ENCODE measurements at places on chromosomes 7 and 10.

GRCh38 chr10:131223422-131223821 lies 88.1 kb downstream of the TCERG1L start:
- DNase-seq = no peak

DNA sequence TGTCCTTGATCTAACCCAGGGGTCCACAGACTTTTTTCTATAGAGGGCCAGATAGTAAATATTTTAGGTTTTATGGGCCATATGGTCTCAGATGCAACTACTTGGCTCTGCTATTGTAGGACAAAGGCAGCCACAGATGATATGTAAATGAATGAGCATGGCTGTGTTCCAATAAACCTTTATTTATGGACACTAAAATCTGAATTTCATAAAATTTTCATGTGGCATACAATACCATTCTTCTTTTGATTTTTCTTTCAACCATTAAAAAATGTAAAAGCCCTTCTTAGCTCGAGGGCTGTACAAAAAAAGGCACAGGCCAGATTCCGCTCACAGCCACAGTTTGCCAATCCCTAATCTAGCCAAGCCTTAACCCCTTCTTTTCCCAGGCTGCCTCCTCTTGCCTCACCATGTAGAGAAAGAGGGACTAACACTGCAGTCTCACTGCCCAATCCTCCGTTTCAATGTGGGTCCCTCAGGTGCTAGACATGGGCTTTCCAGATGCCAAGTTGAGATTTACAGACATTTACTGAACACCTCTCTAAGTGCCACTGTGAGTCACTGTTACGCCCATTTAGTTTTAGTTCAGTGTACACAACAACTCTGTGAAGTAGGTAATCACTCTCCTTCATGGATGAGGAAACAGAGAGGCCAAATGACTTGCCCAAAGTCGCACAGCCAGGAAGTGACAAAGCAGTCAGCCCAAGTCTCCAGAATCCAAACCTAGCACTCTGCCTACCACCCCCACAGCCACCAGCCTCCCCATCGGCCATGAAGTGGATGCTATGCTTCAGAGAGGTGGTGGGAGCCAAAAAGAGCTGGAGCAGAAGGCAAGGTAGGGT lies 132.6 kb upstream of the PDLIM1 start:
- DNase-seq = no peak

DNA sequence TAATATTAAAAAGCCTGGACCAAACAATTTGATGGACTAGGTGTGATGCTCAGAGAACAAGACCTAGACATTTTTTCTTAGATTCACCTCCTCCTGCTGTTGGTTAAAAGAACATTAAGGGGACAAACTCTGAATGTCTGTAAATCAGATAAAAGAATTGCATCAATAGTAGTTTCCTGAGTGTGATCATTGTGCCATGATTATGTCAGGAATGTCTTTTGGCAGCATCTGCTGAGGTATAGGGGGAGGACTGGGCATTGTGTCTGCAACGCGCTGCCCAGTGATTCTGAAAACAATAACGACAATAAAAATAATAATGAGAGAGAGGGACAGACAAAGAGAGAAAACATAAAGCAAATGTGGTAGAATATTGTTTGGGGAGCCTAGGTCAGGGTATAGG lies 6.9 kb downstream of the C7orf57 start:
- no peak for DNase-seq

DNA sequence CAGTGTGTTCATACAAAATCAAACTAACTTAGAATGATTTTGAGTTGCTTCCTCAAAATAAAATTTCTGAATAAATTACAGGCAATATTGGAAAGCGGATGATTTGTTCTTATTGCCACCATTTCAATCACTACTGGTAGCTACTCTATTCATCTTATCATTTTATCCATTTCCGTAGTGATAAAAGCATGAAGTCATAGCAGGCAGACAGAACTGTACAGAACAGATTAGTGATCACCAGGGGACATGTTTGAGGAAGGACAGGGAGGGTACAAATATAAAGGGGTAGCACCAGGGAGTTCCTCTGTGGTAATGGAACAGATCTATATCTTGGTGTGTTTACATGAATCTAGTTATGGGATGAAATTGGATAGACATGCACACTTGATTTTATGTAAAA lies 138.5 kb downstream of the WNT2 start:
- no peak for DNase-seq

GRCh38 chr7:80443325-80443724 lies 68.5 kb downstream of the GNAT3 start:
- no peak for DNase-seq

DNA sequence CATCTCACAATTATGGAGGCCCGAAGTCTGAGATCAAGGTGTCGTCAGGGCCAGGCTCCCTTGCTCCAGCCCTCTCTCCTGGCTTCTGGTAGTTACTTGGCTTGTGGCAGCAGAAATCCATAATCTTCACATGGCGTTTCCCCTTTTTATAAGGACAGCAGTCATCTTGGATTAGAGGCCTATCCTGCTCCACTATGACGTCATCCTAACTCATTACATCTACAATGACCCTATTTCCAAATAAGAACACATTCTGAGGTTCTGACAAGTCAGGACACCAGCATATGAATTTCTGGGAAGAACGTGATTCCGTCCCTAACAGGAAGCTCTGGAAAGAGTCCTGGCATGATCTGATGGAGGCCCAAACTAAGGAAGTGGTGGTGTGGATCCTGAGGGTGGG lies 35.8 kb downstream of the NEUROG3 start:
- DNase-seq = no peak

GRCh38 chr7:4667776-4668509 lies 14.2 kb upstream of the FOXK1 start:
- DNase-seq = no peak

DNA sequence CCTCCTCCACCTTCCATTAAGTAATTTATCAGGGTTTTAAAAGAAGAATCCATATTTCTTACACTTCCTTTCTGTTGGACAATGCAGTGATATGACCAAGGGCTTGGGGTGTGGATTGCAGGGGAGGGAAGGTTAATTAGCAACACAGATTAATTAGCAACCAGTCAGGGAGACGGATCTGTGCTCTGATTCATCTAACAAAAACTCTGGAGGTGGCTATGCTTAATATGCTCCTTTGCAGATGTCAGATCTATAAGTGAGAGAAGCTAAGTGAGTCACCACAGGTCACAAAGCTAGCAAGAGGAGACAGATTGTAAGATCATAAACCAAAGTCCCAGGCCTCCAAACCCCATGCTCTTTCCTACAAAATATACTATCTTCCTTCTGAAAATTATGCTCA lies 178.8 kb upstream of the ITGB1 start:
- no peak for DNase-seq

GRCh38 chr7:106823631-106824030 lies 41.5 kb upstream of the PIK3CG start:
- DNase-seq = no peak

DNA sequence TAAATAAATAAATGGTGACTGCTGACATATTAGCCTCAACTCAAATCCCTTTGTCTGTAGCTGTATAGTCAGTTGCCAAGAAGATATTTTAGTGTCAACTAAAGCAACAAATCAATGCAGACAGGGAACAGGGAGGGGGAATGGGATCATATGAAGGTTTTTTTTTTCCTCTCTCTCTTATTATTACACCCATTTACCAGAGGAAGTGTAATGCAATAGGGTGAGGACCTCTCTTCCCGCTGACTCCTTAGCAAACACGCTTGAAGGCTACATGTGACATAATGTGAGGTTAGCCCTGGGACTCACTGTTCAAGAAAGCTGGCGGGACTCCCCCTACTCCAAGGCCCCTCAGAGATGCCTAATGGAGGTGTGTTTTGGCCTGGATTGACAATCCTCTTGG lies 88.2 kb downstream of the CHRM2 start:
- no peak for DNase-seq

GRCh38 chr7:89072081-89072480 lies 276.5 kb upstream of the TEX47 start:
- DNase-seq = no peak

DNA sequence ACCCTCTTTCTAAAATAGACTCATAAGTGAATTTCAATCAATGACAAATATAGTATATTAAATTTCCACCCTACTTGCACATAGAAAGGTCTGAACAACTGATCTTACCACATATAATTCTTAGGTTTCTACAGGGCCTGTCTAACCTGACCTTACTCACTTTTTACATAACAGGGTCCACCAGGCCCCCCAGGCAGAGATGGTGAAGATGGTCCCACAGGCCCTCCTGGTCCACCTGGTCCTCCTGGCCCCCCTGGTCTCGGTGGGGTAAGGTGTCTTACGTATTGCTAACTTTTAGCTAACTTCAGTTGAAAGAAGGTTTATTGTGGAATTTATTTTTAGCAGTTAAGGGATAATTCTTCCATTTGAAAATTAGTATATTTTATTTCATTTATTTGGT lies 5.3 kb downstream of the COL1A2 start:
- no peak for DNase-seq

GRCh38 chr7:94890216-94890615 lies 17.2 kb upstream of the PPP1R9A start:
- DNase-seq = no peak

DNA sequence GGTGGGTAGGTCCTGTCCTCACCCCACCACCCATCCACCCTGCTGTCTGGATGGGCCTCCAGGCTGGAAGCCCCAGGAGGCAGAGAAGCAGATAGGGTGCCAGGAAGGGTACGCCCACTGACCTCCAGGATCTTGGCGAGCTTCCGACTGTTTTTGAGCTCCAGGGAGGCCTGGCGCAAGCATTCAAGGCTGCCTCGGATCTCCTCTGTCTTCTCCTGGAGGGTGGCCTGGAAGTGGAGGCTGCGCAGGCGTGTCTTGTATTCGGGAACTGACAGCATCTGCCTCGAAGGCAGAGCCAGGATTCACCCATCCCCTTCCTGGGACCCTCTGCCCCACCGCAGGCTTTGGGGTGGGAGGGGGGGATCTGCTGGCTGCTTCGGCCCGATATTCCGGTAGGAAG lies 48.4 kb downstream of the GRID2IP start:
- DNase-seq = no peak

GRCh38 chr10:129203819-129204218 lies 263.2 kb upstream of the MGMT start:
- DNase-seq = no peak

GRCh38 chr10:59944339-59944935 lies 38.1 kb upstream of the CCDC6 start:
- no peak for DNase-seq

- DNase-seq = no peak
These were observed 144.9 kb downstream of the SH3PXD2A start for GRCh38 chr10:103710490-103710889.

- DNase-seq = no peak
These were observed 19.6 kb upstream of the GPR37 start for GRCh38 chr7:124784879-124785818.

- DNase-seq = no peak
These were observed 180.9 kb downstream of the JCAD start for GRCh38 chr10:29878492-29878891.

DNA sequence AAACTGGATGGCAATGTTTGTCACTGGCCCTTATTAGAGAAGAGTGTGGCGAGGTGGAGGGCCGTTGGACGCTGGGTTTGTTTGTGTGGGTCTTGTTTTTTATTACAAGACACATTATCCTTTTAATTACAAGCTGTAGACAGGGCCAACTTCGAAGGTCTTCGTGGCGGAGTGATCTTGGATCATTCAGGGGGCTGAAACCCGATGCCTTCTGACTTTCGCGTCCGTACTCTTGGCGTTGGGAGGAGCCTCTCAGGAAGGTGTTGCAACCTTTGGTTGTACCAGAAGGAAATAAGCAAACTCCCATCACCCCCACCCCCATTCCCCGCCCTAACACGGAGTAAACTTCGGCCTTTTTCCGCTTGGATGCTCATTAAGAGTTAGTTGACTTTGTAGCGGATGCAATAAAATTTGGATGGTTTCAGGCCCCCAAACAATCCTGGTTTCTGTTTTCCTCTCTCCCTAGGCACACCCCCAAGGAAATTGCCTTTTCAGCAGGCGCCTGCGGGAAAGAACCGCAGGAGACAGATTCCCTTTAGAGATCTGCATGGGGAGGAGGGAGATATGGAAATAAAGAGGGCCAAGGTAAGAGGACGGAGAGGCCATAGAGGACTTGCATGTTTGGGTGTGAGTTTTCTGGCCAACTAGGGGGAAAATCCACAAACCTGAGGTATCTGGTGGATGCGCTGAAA lies 294.5 kb upstream of the NFE2L3 start:
- no peak for DNase-seq

DNA sequence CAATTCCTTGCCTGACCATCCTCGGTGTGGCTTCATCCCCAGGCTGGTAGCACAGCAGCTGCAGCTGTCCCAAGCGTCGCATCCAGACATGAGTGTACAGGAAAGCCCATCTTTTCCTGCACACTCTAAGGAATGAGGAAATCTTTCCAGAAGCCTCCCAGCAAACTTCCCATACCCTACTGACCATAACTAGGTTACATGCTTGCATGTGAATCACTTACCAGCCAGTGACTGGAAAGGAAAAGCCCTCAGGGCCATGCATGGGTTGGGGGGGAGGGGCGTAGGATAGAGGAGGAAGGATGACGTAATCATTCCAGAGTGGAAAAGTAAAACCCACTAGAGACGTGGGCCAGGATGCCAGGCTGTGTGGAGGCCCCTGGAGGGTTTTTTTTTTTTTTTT lies 18.9 kb upstream of the ZNF212 start:
- DNase-seq = no peak

- no peak for DNase-seq
These were observed 114.0 kb downstream of the BMPER start for GRCh38 chr7:34019301-34019790.

DNA sequence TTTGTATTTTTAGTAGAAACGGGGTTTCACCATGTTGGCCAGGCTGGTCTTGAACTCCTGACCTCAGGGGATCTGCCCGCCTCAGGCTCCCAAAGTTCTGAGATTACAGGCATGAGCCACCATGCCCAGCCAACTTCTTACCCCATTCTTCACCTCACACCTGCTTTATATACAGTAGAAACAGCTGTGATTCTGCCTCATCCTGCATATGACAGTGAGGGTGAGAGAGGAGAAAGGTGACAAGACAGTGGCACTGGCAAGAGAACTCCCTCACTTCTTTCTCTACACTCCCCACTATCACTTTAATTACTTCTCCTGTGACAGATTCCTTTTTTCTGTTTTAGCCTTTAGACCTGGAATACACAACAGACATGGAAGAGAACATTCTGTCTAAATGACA lies 61.8 kb upstream of the CAPZA2 start:
- DNase-seq = no peak

DNA sequence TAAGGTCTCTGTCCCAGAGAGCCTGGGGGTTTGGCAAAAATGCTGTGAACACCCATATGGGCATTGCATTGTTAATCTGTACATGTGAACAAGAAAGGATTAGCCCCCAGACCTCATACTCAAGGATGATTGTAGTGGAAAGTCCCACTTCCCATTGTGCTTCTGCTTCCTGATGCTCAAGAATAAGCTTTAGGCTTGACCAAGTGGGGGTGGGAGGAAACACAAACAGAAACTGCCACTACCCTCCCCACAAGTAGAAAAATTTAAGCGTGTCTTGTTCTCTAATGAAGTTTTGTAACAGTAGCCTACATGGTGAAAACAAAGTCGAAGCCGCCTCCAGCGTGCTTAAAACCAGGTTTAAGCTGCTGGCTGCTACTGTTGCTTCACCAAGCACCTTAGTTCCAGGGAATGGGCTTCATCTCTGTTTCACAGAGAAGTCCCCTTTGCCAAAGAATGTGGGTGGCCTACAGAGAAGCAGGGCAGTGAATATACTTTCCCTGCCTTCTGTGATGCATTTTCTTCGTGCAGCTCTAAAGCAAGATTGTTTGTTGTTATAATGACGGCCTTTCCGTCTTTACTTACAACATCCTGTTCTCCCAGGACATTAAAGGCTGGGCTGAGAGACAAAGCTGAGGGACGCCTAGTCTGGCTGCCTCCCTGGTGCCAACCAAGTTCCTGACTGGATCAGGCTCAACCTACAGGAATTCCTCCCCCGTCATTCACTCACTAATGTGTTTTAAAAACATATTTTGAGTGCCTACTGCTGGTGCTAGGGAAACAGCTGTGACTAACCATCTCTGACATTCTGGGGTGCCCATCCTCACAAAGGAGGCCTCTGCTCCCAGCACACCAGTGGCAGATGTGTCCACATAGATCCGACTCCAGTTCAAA lies 32.1 kb upstream of the CCSER2 start:
- no peak for DNase-seq
